ENCODE measurements at places on chromosomes 7 and 10.

GRCh38 chr7:111832174-111832573 lies 269.9 kb upstream of the IMMP2L start:
- no peak for DNase-seq

GRCh38 chr7:139049936-139050335 lies 14.1 kb upstream of the ZC3HAV1L start:
- DNase-seq, result no peak

- no peak for DNase-seq
Observed at GRCh38 chr7:116293139-116293538, 82.8 kb downstream of the TES start.

GRCh38 chr10:110279407-110279986 lies 25.2 kb downstream of the SMNDC1 start:
- no peak for DNase-seq

DNA sequence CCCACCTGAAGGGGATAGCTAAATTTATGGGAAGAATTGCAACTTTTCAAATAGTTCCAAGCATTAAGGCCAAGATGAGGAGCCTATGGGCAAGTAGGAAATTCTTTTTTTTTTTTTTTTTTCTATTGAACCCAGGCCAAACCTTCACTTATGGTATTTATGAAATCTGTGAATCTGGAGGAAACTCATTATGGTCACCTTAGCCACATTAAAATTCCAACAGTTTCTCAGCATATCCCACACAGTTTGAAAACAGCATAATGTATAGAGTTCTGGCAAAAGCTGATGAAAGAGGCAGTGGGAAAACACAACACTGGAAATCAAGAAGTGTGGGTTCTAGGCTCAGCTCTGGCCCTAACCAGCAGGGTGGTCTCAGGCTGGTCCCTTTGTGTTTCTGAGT lies 236.9 kb downstream of the PTEN start:
- no peak for DNase-seq

- no peak for DNase-seq
Observed at GRCh38 chr10:103968441-103969391, 1.8 kb downstream of the SLK start.

DNA sequence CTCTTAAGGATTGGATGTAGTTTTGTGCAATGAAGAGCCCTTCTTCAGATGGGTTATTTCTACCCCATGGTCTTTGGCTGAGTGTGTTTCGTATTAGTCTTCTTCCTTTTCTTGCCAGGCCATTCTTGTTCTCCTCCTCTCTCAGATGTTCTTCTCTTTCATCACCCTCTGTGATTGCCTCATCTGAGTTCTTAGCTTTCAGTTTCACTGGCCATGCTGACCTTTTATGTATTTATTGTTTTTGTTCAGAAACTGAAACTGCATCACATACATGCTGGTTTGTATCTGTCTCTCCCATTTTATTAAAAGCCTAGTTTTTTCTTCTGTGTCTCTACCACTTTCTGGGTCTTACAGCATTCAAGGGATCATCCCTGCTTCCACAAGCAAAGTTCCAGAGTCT lies 21.7 kb upstream of the PCGF5 start:
- DNase-seq, result no peak

- no peak for DNase-seq
Observed at GRCh38 chr10:71782917-71783490, 9.7 kb upstream of the VSIR start.

- no peak for DNase-seq
Observed at GRCh38 chr7:116588225-116588624, 63.4 kb downstream of the CAV1 start.

DNA sequence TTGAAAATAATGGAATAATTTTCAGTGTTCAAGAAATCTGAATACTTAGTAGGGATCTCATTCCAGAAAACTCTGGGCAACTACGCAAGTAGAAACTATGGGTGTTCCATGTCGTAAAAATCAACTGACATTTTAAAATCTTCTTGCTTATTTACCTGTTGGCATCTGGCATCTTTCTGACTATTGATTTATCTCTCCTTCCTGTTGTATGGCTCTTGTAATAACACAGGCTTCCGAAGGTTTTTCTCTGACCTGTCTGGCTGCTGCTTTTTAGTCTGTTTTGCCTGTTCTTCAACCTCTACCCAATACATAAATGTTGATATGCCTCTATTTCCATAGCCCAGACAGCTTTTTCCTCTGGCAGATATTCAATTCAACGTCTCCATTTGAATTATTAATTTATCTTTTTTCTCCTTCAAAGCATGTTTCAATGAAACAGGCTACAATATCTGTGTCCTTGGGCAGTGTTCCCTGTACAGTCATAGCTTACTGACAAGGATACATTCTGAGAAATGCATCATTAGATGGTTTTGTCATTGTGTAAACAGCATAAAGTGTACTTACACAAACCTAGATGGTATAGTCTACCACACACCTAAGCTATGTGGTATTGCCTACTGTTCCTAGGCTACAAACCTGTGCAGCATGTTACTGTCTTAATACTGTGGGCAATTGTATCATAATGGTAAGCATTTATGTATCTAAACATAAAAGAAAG lies 105.9 kb upstream of the ETV1 start:
- DNase-seq, result no peak

DNA sequence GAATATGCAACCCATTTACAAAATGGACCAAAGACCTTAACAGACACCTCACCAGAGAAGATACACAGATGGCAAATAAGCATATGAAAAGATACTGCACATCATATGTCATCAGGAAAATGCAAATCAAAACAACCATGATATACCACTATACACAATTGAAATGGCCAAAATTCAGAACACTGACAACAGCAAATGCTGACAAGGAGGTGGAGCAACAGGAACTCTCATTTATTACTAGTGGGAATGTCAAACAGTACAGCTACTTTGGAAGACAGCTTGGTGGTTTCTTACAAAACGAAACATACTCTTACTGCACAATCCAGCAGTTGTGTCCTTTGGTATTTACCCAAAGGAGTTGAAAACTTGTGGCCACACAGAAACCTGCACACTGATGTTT lies 50.0 kb upstream of the PCGF5 start:
- no peak for DNase-seq

DNA sequence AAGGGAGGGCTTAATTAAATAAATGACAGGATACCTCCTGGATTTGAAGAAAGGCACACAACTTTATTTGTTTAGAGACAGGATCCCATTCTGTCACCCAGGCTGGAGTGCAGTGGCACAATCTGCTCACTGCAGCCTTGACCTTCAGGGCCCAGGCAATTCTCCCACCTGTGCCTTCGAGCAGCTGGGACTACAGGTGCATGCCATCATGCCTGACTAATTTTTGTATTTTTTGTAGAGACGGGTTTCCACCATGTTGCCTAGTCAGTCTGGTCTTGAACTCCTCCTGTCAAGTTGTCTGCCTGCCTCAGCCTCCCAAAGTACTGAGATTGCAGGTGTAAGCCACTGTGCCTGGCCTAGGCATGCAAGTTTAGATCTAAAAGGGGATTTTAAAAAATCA lies 272.7 kb upstream of the MBL2 start:
- no peak for DNase-seq

GRCh38 chr10:101000915-101001658 lies 1.5 kb downstream of the LZTS2 start:
- DNase-seq, result no peak

Measured in stimulated activated CD4-positive, alpha-beta T cell treated with anti-CD3 and anti-CD28 coated beads, Interleukin-1b, Interleukin-23, amount 100 ng/mL, for 24 hours (primary cell).